Stimulated activated CD8-positive, alpha-beta memory T cell treated with anti-CD3 and anti-CD28 coated beads, Interleukin-2, amount 100 ng/mL, for 48 hours (primary cell): ENCODE measurements at places on chromosomes 5 and 9.

DNA sequence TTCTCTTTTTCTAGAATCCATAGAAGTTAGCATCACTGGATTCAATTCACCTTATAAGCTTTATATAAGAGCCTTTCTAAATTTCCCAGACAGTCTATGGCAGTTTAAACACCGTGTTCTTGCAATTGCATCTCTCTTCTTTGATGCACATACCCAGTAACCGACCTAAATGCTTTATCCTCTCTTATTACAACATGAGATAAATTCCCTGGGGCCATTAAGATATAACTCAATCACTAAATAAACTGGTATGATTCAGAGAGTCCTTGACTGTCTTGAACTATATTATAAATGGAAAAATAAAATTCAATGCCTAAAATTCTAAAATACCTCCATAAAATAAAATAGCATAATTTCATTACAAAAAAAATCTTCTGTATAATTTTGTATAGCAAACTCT, 98.1 kb downstream of the DIRAS2 start:
- no peak for DNase-seq

GRCh38 chr9:76571743-76572146, 112.8 kb downstream of the GCNT1 start:
- DNase-seq = no peak

- DNase-seq = no peak
Measured at GRCh38 chr9:106616851-106617345, 246.1 kb upstream of the ZNF462 start.

GRCh38 chr9:22446589-22446949, at the start of gene DMRTA1:
Gene DMRTA1, plus strand, starts transcription at chr9:22446824. Its CDS starts 242 bp downstream, at chr9:22447066.
- peak; percentile 17 for DNase-seq

GRCh38 chr9:116599342-116599884, 87.7 kb upstream of the TRIM32 start:
- DNase-seq = no peak

GRCh38 chr9:113922160-113922559, 46.1 kb downstream of the ZNF618 start:
- DNase-seq = no peak

GRCh38 chr5:17898766-17899165, 264.5 kb downstream of the TAF11L14 start:
- DNase-seq = no peak

- no peak for DNase-seq
Measured at GRCh38 chr5:76927961-76928360, 24.9 kb upstream of the CRHBP start.

- DNase-seq = peak; percentile 81
Measured at GRCh38 chr5:179821298-179822058, 773 bp downstream of the SQSTM1 start.

GRCh38 chr5:59357381-59357977, 536.0 kb downstream of the PDE4D start:
- no peak for DNase-seq

DNA sequence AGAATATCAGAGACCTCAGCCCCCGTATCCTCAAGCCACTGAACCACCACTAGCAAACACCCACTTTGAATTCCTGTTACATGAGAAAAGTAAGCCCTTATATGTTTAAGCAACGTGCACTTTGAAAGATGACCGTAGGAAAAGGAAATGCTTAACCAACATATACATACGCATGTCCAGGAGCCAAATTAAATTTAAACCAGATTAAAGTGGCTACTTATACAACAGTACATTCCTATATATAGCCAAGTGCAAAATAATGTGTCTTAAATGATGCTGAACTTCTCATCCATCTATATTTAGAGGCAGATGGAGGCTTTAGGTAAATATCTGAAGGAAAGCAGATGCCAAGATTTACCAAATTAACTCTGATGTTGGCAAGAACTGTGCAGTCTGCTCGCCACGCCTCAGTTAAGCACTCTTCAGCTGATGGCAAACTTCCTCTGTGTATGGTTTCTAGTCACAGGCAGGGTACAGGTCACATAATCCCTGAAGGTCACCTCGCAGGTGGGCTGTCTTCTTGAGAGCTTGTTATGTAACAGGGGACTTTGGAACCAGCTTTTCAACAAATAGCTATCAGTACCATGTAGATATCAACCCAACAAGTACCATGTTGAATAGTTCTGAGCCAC, 8.6 kb downstream of the GCNT4 start:
- DNase-seq = no peak

GRCh38 chr9:122364117-122364782, 6.6 kb upstream of the PTGS1 start:
- DNase-seq = no peak

DNA sequence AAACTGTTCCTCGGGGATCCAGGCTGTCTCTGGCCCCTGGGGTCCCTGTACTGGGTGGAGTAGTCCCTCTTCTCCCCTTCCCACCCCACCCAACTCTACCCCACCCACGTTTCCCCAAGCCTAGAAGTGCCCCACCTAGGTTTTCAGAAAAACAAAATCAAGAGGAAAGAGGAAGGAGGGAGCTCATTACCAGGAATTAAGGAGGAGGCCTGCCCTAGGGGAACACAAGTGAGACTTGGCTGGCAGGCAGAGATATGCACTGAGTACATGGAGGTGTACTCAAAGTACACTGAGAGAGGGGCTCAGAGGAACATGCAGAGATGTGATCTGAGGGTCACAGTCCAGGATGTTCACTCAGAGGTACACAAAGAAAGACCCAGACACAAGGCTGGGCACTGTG, 10.2 kb downstream of the AQP3 start:
- no peak for DNase-seq
